ENCODE measurements at places on chromosomes 6 and 20.
A peak's percentile ranks its signal among the peaks of the same experiment; 100 is the strongest.

DNA sequence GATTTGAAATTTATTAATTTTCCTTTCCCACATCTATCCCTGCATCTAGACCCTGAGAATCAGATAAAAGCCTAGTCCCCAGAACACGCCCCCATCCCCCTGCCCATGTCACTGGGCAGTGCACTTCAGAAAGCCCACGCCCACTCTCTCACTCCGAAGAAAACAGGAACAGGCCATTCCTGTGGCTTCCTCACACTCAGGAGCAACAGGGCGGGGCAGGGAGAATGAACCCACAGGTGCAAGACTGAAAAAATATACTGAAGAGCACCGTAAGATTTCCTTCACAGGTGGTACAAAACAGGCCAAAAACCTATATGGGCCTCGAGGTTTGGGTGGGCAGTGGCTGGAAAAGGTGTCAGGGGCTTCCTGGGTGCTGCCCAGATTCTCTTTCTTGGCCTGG, 3.4 kb downstream of the OXT start:
- DNase-seq, result no peak

DNA sequence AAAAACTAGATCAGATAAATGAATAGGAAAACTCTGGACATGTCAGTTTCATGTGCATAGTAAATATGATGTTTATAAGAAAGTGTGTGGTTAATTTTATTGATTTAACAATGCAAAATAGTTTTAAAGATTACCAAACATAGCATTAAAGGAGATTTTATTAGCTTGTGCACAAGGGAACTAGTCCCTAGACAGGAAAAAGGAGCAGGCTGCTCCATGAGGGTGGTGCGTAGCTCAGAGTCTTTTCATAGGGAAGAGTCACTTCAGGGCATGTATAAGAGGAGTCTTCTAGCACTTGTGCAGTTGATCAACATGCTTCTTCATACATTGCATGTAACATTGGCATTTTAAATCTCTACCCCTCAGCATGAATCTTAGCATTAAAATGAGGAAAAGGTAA, 835.8 kb downstream of the GRIK2 start:
- no peak for DNase-seq

DNA sequence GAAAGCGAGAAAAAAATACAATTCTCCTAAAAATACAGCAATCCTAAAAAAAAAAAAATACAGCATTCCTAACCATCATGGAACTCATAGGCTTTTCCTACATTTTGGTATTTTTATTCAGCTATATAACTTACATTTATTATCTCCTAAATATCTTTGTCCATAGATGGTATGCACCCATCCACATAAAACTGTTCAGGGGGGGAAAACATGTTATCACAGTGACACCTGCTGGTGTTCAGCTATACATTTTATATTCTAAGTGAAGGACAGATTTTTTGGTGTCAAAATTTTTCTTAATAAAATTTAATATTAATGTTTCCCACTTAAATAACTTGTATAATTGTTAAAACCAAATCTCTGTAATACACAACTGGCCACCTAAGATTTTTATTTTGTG, 58.0 kb downstream of the BLOC1S5 start:
- no peak for DNase-seq

DNA sequence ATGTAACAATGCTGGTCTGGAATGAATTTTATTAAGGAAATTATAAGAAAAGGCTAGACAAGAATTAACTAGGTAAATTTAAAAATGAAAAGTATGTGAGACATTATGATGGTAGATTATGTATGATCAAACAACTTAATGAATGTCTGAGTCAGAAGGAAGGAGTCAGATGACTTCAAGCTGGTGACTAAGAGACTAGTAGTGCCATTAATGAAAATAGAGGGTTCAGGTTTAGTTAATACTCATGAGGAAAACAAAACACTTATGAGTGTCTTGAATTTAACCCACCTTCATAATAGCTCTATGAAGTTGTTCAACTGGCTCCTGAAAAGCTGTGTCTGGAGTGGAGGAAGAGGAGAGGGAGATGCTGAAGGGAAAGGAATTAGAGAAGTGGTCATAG, 256.3 kb downstream of the ADGRB3 start:
- no peak for DNase-seq

DNA sequence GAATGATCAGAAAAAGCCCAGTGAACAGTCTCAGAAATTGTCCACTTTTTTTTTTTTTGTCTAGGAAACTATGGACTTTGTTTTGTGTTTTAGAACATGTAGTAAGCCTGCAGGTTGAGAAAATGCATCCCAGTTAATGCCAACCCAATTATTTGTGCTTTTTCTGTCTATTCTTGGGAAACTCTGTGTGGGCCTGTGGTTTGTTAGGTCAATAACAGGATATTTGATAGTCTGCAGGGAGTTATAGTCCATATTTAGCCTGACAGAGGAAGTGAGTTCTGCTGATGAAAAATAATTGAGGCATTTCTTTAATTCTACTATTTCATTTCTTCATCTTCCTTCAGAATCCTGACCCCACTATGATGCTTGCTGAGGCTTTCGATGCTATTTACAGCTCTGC, 154.0 kb upstream of the LAMP5 start:
- DNase-seq, result no peak

GRCh38 chr6:29295181-29295585, 6.3 kb upstream of the OR14J1 start:
- DNase-seq, result no peak

DNA sequence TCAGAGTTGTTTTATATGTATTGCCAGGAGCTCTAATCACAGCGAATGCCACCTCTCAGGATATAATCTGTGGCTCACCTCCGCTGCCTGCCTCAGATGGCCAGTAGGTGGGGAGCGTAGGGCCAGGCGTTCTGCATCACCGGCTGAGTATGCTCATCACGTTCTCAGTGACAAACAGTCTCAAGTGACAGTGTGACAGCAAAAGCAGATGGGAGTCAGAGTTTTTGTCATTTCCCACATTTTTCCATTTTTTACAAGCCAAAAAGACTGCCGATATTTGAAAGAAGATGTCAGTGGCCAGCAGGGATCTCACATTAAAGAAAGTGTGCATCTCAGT, 208.7 kb downstream of the ALDH8A1 start:
- no peak for DNase-seq

GRCh38 chr6:144853603-144854002, 568.5 kb downstream of the UTRN start:
- DNase-seq, result no peak

- peak; percentile 48 for DNase-seq
Measured at GRCh38 chr6:30769088-30769852, 24.9 kb upstream of the IER3 start.

- DNase-seq, result no peak
Measured at GRCh38 chr6:11938285-11938890, 73.7 kb upstream of the HIVEP1 start.

GRCh38 chr20:51217347-51218045, 194.6 kb upstream of the KCNG1 start:
- DNase-seq, result no peak

DNA sequence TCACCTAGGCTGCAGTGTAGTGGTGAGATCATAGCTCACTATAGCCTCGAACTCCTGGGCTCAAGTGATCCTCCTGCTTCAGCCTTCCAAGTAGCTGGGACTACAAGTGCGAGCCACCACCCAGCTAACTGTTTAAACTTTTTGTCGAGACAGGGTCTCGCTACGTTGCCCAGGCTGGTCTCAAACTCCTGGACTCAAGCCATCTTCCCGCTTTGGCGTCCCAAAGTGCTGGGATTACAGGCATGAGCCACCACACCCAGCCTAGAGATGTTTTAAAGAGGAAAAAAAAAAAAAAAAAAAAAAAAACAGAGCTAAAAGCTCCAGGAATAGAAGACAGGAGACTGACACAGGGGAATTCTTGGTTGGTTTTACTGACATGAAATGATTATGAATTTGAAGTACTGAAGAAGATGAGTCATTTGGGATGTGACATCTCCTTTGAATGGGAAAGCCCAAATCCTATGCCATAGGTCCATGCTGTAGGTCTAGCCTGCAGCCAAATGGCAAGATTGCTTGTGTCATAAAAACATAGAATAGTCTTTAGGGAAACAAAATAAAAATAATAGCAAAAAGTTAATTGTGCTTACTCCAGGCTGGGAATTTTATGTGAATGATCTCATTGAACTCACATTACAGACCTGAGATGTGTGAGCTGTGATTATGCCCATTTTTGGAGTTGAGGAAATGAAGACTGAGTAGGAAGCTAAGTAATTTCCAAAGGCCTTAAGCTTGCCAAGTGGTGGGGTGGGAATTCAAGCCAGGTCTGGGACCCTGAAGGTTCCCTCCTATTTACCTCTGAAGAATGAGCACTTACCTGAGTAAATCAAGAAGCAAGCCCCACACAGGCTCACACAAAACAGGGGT, 24.3 kb upstream of the NHSL1 start:
- DNase-seq, result no peak

DNA sequence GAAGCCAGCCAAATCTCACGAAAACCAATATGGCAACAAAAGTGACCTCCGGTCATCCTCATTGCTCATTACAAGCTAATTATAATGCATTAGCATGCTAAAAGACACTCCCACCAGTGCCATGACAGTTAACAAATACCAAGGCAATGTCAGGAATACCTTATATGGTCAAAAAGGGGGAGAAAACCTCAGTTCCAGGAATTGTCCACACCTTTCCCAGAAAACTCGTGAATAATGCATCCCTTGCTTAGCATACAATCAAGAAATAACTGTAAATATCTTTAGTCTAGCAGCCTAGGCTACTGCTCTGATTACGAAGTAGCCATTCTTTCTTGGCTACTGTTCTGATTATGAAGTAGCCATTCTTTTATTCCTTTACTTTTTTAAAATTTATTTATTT, 112.5 kb upstream of the FKBP1C start:
- no peak for DNase-seq

- DNase-seq, result no peak
Measured at GRCh38 chr20:41222703-41223102, 85.4 kb downstream of the PLCG1 start.

DNA sequence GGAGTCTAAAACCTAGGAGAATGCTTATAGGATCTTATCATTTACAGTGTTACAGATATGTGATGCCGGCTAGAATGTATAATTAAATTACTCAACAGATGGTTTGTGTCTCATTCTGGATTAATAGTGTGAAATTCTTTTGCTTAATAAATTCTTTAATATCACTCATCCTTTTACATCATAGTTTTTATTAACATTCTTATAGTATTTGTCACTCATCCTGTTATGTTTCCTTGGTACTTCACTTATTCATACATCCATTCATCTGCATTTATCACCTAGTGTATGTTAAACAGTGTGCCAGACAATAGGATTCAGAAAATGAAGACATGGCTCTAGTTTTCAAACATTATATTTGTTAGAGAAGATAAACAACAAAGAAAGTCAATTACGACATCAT, 468.7 kb downstream of the FRK start:
- no peak for DNase-seq

GRCh38 chr20:25284131-25284601, 36.3 kb downstream of the PYGB start:
- no peak for DNase-seq

GRCh38 chr6:102902471-102902870, 1509.0 kb downstream of the GRIK2 start:
- DNase-seq, result no peak

DNA sequence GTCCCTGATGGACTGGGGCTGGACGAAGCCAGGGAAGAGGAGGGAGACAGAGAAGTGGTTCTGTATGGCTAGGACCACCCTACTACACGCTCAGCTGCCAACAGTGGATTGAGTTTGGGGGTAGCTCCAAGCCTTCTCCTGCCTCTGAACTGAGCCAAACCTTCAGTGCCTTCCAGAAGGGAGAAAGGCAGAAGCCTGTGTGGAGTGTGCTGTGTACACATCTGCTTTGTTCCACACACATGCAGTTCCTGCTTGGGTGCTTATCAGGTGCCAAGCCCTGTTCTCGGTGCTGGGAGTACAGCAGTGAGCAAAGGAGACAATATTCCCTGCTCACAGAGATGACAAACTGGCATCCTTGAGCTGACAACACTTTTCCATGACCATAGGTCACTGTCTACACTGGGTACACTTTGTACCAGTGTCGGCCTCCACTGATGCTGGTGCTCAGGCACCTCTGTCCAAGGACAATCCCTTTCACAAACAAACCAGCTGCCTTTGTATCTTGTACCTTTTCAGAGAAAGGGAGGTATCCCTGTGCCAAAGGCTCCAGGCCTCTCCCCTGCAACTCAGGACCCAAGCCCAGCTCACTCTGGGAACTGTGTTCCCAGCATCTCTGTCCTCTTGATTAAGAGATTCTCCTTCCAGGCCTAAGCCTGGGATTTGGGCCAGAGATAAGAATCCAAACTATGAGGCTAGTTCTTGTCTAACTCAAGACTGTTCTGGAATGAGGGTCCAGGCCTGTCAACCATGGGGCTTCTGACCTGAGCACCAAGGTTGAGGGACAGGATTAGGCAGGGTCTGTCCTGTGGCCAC, 11.3 kb upstream of the RBCK1 start:
- no peak for DNase-seq
